ENCODE measurements at places on chromosomes 4 and X. TPM values are rescaled to one million over a fixed set of nuclear protein-coding genes. Genes with fewer than 3 reads are reported as not detected.

DNA sequence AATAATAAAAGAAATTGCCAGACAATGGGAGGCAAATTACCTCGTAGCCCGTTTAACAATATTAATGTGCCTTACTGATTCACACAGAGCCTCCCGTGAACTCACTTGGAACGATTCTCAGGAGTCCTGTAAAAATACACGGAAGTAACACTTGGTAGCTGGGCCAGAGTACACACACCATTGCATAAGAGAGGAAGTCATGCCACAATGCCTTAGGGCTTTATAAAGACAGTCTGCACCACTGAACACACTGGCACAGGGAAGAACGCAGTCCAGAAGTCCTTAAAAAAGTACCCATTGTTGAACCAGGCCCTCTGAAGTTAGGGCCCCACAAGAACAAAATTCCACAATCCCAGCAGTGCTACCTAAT lies 15.1 kb downstream of the SLC2A9 start:
- peak; percentile 94 for DNase-seq

GRCh38 chr4:148444296-148445070 lies 2.3 kb upstream of the NR3C2 start:
- DNase-seq, result no peak

DNA sequence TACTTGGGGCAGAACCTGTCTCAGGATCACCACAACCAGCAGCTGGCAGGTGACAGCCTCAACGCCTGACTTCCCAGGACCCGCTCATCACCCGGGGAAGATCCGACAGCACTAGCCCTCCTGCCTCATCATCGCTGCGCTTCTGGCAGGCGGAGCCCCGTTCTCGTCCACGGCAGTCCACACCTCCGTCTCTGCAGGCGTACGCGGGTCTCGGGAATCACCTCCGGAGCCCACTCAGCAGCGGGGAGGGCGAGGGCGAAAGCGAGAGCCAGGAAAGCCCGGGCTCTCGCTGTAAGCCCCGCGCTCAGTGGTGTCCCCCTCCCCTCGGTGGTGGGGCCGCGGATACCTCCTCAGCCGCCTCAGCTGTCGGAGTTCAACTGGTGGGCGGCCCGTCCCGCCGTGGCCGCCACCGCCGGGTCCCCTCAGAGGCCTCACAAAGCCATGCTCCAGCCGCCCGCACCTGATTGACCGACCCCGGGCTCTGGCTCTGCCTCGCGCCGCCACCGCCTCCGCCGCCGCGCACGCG lies 518 bp upstream of the CNKSR2 start:
- DNase-seq, result no peak

DNA sequence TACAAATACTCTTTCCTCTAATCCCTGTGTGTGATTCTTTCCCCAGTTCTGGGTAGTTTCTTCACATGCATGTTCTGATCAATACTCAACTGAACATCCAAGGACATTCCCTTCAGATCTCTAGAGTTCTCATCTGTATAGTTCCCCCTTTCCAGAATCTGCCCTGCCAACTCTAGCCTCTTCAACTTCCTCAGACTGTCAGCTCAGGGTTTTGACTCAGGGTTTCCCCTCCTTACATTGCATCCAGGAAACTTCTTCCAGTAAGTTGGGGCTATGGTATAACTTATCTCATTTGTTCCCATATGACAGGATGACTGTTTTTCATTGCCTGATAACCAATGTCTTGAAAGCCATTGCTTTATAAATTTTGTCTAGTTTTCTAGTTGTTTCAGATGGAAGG lies 14.2 kb upstream of the ANKRD17 start:
- no peak for DNase-seq

GRCh38 chr4:168805341-168805740 lies 204.7 kb downstream of the CBR4 start:
- DNase-seq, result no peak

GRCh38 chr4:85391589-85392410 lies 83.2 kb upstream of the ARHGAP24 start:
- no peak for DNase-seq

GRCh38 chr4:40323866-40324265 lies 11.3 kb upstream of the CHRNA9 start:
- DNase-seq, result peak; percentile 36

DNA sequence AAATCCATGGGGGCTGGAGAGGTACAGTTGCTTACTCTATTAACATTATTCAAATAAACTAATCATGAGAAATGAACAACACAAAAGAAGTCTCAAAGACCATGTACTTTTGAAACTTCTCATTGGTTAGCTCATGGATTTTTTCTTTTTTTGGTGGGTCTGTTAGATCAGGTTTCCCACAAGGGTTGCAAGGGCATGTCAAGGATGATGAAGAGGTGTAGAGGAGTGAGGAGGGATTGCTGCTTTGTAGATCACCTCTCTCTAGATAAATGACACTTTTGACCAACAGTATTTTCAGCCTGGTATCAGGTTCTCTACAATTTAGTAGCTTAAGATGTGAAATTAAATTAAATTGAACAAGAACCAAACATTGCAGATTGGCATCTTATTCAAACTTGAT lies 417.9 kb upstream of the AGA start:
- no peak for DNase-seq

GRCh38 chr4:71277353-71277752 lies 61.5 kb upstream of the SLC4A4 start:
- no peak for DNase-seq

DNA sequence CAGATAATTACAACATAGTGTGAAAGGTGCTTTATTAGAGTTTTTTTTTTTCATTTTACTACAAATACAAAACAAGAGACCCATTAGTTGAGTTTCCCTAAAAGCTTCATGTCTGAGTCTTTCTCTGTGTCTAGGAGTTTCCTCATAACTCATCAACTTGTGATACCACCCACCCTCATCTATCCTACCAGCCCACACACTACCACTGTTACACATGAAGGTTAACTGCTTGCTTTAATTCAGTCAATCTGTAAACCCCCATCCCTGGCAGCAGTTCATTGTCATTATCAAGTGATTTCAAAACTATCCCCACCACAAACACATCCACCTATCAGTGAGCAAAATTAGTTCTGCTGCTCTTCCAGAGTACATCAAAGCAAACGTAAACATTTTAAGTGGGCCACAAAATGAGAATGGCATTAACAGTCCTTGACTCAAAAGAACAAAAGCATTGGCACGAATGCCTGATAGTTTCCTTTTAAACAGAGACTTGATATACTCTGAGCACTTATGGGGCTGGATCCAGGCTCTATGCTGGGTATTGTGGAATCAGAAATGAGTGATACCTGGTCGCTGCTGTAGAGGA lies 331.6 kb upstream of the FAM241A start:
- DNase-seq, result no peak

DNA sequence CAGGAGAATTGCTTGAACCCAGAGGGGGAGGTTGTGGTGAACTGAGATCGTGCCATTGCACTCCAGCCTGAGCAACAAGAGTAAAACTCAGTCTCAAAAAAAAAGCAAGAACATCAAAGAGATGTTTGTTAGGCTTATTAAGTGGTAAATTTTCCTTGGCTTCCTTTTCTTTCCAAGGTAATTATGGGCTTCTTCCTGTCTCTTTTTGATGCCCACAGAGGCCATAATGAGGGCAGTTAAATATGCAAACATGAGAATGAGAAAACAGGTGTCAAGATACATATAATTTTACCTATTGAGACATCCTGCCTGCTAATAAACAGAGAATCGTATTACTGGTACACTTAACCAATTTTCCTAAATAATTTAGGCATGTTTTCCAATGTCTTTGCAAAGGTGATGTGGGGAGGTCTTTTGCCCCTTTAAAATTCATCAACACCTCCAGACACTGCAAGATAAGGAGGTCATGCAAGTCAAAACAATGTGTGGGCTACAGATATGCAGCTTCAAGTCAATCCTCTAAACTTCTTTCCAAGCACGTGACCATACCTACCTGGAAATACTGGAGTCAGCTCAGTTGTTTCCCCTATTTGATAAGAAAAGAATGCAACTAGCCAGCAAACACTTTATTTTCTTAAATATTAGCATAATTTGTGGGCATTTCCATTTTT lies 2.7 kb downstream of the SLC39A8 start:
- no peak for DNase-seq

DNA sequence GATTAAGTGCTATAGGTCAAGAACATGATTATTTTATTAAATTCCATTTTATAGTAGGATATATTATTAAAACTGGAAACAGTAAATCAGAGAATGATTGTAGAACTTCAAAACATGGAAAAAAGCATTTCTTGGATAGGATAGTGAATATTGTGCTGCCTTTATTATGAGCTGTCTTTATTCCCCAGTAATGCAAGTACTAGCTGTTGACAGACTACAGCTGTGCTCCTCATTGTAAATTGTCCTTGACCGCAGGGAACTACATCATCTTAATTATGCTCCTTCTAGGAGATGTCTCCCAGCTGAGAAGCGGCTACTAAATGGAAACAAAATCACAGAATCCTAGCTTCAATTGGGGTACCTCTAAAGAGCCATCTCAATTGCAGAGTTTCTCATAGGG lies 1457.2 kb upstream of the PCDH7 start:
- no peak for DNase-seq

Gene NALF2
- 0.79 TPM for total RNA-seq

Gene FGFBP1
- 31.1 TPM for total RNA-seq

Gene GAGE12F
- not detected for total RNA-seq

Gene DUSP9
- 0.77 TPM for total RNA-seq

Gene MAGEA11
- total RNA-seq, result not detected

Gene MAGEC3
- total RNA-seq, result not detected

Gene CHRDL1
- not detected for total RNA-seq

Gene DCTD
- 102 TPM for total RNA-seq

Gene SYN1
- not detected for total RNA-seq

Measured in bronchial epithelial cell (primary cell).